NK-92 treated with Interleukin-12 subunit alpha and Interleukin-12 subunit beta, amount 100 ng/mL, for 24 hours (cell line): ENCODE measurements at places on chromosomes 6 and 20.

DNA sequence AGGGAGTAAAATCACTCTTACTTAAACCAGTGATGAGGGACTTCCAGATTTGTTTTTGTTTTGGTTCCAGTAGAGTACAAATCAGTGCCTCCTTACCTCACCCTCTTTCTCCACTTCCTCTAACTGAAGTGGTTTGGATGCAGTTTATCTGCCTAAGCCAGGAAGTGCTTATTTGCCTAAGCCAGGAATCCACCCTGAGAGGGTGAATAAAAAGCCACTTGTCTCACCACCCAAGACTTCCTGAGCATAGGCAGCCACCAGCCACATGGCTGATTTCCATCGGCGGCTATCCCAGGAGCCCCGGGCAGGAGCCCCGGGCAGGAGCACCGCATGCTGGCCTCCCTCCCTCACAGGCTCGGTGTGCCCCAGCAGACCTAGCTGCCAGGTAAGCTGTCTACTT, 12.0 kb downstream of the LRP11 start:
- DNase-seq = no peak

DNA sequence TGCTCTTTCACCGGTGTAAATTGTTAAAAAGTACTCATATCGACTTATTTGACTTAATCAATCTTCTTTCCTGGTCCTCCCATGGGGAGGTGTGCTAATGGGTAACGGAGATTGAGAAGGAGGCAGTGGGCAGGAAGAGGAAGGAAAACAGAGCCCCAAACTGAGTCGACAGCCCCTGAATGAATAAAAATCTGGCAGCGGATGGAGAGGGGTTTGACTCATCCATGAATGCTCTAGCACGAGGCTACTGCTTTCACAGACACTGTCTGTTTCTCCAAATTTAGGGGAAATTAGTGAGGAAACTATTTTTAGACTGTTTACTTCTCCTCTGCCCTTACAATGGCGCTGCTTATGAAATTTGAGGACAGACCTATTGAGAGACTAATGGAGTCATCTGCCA, 142.2 kb upstream of the ATXN1 start:
- no peak for DNase-seq

DNA sequence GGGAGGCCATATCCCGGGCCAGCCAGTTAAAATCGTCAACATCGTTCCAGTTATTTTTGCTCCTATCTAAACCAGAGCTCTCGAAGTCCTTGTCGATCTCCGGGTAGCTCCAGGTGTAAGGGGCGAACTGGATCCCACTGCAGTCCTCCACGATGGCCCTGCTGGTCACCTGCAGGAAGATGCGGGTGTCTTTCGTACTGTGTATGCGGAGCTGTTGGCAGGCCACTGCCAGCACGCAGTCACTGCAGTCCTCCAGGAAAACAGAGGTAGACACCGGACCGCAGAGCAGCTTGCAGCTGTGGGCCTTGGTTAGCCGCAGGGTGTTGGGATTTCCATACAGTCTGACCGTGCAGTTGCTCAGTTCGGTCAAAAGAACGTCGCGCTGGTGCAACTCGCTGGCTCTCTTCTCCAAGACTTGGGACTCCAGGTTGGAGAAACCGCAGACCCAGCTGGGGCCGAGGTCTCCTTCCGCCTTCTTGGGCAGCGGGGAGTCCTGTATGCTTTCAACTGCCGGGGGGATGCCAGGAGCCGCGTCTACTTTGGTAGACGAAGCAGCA, 742 bp downstream of the TBCC start:
- DNase-seq = no peak

DNA sequence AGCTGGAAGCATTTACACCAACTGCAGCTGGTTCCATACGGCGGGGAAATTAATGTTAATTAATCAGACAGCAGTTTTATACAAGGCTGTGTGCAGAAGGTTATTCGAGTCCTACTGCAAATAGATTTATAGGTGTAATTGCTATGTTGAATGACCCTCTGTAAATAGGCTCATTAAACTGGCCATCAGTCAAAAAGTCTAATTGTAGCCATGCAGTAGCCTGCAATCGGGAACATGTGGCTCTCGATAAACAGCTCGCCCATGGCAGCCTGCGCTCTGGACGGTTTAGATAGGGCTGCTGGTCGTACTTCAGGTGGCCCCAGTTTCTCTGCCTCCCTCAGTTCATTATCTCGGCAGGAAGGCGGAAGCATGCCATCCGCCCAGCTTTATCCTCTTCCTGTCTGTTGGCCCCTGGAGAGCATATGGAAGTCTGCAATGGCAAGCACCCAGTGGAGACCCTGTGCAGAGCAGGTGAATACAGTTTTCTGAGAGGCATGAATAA, 143.2 kb downstream of the MBOAT1 start:
- DNase-seq = no peak

DNA sequence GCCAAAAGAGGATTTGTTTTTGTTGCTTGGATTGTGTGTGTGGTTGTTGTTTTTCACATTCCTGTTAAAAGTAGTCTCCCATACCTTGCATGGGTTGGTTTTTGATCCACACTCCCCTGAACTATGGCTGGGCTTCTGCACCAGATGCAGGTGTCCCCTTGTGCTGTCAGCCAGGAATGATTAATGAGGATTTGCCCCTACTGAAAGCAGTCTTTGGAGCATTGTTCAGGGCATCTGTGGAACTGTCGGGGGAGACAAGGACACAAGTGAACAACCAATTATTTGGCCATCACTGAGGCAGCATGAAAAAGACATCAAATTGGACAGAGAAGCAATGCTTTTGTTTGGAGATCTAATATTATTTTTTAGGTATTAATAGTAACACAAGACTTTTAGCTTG, 373.2 kb upstream of the MMS22L start:
- DNase-seq = no peak

- DNase-seq = no peak
These were observed 11.8 kb downstream of the DCBLD1 start for GRCh38 chr6:117494283-117494682.

DNA sequence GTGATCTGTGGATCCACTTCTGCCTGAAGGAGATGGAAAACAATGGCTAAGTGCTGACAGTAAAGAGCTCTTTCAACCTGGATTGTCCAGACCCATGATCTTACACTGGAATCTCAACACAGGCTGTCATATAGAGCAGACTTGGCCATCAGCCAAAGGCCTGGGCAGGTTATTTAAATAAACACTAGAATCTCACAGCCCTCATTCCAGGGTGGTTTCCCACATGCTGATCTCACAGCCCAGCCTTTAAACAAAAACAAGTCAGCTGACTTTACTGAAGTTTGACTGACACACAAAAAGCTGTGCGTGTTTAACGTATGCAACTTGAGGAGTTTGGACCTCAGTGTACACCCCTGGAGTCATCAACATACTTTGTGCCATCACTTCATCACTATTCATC, 28.4 kb downstream of the SYNDIG1 start:
- DNase-seq = no peak

DNA sequence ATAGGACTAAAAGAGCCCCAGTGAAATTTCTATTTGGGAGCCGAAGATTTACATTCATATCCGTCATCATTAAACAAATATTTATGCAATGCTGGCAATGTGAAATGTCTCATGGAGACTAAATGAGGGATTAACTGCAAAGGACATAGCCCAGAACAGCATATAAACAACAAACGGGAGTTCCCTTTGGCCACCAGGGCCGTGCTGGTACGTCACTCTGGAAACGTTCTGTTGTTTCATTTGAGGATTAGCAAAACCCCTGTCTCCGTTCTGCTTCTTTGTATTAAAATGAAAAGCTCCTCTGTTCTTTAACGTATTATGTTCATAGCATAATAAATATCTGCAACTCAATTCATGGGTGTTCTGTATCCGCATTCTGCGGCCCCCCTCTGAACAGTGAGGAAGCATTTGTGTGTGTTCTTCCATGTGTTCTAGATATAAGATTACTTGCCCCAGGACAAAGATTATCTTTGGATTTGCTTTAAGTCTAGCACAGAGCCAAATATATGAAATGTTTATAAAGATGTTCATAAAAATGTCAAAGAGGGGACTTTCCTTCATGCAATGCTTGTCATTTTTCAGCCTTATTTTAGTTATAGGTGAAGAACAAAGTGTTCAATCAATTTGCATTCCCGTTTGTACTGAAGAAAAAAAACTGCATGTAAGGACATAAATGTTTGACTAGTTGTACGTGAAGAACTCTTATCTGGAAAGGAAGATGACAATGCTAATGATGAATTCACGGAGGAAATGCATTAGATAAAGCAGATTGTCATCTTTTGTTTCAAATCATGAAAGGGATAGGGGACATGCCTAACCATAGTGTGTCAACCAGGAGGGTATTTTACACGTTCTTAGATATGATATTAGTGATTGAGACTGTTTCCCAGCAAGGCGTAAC, 90.0 kb upstream of the TNFAIP3 start:
- no peak for DNase-seq

DNA sequence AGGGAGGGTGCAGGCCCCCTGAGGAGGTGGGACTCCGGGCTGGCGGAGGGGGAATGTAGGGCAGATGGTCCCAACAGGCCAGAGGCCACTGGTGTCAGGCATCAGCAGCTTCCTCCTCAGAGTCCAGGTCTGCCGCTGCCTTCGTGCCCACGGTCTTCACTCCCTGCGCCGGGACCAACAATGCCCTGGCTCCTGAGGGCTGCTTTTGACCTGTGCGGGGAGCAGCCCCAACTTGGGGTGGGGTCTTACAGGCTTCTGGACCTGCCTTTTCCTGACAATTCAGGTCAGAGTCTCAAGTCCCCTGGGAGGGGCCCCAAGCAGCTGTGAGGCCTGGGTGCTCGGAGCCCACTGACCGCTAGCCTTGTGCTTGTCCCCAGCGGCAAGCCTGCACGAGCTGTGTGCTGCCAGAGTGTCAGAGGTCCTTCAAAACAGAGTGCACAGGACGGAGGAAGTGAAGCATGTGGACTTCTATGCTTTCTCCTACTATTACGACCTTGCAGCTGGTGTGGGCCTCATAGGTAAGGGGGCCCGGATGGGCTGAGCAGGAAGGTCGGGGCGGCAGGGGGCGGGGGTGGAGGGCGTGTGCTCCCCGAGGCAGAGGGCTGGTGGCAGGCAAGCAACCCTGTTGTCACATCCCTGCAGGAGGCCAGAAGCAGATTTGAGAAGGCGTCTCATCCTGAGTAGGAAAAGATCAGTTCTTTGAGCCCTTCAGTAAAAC, 25.3 kb upstream of the PYGB start:
- no peak for DNase-seq

GRCh38 chr6:132887204-132887603, 72.8 kb downstream of the RPS12 start:
- DNase-seq = no peak

GRCh38 chr6:15502446-15503345, 160.1 kb downstream of the DTNBP1 start:
- no peak for DNase-seq

GRCh38 chr6:68240726-68241125, 394.4 kb upstream of the ADGRB3 start:
- no peak for DNase-seq

GRCh38 chr6:33638556-33638955, 17.4 kb downstream of the ITPR3 start:
- DNase-seq = no peak

GRCh38 chr6:126026001-126026400, 39.7 kb downstream of the TRMT11 start:
- DNase-seq = no peak

DNA sequence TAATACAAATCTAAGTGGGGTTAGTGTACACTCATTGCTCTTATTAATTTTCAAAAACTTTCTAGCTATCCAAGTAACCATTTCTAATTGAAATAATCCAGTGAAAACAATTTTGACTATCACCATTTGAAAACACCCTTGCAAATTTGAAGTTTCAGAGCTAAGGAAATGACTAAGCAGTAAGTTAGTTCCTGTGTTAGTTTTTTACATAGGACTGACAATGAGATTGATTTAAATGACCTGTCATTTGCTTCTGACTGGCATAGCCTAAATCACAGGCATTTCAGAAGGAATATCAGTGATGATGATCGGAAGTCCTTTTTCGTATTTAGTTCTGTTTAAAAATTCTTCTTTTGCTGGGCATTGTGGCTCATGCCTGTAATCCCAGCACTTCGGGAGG, 27.0 kb downstream of the STK4 start:
- DNase-seq = no peak

GRCh38 chr6:150528648-150529285, 70.9 kb upstream of the PLEKHG1 start:
- no peak for DNase-seq

DNA sequence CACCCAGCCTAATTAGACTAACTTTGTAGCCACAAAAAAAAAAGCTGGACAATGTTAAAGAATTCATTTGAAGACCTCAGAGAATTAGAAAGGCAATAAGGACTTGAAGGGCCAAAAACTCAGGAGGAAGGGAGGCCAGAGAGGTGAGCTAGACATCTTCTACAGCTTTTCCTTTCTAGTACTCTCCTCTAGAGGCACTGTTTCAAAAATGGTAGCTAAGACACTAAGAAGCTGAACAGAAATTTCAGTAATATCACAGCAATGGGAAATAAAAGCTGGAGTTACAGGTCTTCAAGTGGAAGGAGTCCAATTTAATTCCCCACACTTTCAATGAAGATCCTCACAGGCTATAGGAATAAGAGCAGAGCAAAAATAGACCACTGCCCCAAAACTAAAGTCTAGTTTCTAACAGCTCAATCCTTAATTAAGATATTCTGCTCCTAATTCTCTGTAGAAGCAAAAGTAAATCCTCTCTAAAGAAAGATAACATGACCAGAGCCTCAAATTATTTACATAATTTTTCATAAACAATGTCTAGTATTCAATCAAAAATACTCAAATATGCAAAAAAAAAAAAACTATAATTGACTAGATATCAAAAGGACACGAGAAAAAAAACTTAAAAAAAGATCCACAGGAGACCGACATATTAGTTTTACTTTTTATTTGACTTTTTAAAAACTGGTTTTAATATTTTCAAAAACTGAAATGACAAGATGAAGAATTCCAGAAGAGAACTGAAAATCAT, 63.7 kb downstream of the RNGTT start:
- DNase-seq = no peak

DNA sequence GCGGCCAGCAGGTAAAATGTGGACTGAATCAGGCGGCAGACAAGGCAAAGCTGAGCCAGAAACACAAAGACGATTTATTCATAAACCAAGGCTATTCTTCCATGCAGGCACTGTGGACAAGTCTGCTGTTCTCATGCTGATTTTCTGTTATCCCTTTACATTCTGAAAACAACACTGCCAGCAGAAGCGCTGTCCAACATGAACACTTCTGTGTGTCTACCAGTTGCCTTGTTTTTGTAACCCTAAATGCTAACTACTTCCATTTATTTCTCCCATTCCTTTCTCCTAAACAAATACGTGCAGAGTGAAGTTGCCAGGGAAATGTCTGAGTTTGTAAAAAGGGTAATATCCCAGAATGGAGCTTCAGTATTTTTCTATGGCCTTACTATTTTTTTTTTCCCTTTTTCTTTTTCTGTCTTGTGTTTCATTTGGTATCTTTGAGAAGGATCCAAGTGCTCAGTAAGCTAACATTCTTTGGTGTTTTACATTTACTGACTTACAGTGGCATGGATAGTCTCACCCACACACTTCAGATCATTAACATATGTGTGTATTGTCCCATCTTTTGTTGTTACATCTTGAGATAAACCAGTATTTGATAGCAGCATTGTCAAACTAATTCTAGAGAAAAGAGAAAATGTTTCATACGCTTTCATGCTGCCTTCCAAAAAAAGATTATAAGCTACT, 1308.9 kb upstream of the MAP3K7 start:
- no peak for DNase-seq

GRCh38 chr6:7166410-7167293, 58.9 kb downstream of the RREB1 start:
- no peak for DNase-seq
